Endothelial cell (in vitro differentiated cells): ENCODE measurements at places on chromosomes 13 and 19.
A peak's percentile ranks its signal among the peaks of the same experiment; 100 is the strongest.

DNA sequence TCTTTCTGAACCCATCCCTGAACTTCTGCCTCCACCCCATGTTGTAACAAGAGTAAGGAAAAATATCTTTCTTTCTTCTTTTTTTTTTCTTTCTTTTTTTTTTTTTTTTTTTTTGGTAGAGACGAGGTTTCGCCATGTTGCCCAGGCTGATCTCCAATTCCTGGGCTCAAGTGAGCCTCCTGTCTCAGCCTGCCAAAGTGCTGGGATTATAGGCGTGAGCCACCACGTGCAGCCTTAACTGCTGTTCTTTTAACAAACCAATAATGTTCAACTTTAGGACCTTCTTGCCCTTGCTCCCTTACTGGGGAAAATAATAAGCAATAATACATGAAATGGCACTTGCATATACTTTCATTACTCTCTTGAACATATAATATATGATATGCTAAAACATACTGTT lies 19.6 kb downstream of the GPR183 start:
- DNase-seq = no peak

GRCh38 chr13:111975539-111976473 lies 91.1 kb upstream of the SOX1 start:
- DNase-seq = no peak

DNA sequence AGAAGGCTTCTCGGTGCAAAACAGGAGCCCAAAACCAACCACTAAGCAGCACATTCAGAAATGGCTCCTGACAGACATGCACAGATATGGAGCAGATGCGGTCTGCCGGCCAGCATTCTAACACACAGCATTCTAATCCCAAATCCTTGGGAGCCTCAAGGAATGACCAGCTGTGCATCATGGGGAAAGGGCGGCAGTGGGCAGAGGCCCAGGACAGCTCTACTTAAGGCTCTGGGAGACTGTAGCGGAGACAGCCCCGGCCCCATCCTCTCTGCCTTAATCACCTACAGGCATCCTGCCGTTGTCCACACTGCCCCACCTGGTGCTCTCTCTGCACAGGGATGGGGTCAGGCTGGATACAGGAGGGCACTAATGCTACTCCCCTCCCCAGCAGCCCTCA lies 1016.0 kb downstream of the UQCRFS1 start:
- no peak for DNase-seq

DNA sequence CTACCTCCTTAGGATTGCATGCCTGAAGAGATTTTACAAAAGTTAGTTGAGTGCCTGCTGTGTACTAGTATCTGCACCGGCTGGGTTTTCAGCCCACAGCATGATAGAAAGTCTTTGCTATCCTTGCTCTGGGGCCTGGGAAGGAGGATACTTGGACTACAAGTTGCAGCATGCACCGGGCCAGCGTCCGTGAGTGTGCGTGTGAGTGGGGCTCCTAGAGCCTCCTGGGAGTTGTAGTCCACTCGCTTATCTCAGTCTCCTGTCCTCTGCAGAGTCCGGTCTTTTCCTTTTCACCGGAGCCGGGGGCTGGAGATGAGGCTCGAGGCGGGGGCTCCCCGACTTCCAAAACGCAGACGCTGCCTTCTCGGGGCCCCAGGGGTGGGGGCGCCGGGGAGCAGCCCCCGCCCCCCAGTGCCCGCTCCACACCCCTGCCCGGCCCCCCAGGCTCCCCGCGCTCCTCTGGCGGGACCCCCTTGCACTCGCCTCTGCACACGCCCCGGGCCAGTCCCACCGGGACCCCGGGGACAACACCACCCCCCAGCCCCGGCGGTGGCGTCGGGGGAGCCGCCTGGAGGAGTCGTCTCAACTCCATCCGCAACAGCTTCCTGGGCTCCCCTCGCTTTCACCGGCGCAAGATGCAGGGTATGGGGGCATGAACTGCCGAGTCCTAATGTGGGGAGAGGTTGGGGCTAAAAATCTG lies 20.6 kb downstream of the BRSK1 start:
- DNase-seq = no peak

DNA sequence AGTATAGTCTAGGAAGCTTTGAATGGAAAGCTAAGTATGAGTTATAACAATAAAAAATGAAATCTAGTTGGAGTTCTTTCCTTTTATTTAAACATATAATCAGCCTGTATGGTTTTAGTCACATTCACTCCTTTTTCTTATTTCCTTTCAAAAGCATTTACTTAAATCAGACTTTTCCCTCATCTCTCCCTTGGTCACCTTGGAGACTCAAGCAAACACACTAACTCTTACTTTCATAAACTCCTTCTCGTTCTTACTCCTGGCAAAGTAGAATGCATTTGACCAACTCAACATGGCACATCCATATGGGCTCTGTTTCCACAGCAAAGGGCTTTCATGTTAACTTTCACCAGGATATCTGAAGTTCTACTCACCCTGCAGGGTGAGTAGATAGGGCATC lies 400.0 kb downstream of the LMO7 start:
- DNase-seq = no peak

- DNase-seq = peak; percentile 56
Observed at GRCh38 chr13:97257800-97258799, 36.0 kb downstream of the MBNL2 start.

DNA sequence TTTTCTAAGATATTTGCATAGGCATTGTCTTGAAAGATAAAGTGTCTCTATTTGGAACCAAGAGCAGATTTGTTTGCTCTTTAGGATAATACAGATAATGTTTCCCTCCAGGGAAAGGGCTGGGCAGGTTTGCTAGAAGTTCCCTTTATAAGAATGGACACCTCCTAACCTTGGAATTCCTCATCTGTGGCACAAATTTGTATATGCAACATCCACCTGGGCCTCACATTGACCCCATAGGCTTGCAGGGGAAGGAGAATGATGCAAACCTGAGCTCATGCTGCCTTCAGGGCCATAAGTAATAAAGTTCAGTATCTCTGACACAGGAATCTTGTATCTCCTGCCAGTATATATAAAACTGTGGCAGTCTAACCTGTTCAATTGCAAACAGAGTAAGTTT lies 508.4 kb upstream of the MIR17HG start:
- no peak for DNase-seq

DNA sequence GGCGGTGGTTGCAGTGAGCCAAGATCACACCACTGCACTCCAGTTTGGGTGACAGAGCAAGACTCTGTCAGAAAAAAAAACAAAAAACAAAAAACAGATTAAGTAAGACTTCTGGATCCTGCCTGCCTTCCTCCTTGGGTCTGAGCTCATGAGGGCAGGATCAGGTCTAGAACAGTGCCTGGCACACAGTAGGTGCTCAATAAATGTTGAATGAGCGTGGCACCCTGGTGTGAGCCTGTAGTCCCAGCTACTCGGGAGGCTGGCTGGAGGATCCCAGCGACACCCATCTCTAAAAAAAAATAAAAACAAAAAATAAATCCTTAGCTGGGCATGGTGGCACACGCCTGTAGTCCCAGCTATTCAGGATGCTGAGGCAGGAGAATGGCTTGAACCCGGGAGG lies 2.8 kb upstream of the CDC37 start:
- no peak for DNase-seq

DNA sequence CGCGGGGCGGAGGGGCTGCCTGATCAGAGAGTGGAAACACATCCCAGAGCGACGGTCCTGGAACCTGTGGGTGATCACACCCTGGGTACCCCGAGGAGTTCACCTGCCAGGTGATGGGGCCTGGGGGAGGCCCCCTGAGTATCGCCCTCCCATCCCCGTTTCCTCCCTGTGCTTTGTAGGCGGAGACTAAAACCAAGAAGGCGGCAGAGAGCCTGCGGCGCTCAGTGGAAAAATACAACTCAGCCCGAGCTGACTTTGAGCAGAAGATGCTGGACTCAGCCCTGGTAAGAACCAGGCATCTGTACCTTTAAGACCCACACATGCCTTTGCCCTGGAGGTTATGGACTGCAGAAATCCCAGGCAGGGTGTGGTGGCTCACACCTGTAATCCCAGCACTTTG lies 19.3 kb downstream of the FCHO1 start:
- no peak for DNase-seq

- DNase-seq = no peak
Observed at GRCh38 chr19:17625980-17626379, 62.2 kb downstream of the UNC13A start.

- DNase-seq = no peak
Observed at GRCh38 chr19:31906111-31906871, 439.1 kb upstream of the ZNF507 start.

DNA sequence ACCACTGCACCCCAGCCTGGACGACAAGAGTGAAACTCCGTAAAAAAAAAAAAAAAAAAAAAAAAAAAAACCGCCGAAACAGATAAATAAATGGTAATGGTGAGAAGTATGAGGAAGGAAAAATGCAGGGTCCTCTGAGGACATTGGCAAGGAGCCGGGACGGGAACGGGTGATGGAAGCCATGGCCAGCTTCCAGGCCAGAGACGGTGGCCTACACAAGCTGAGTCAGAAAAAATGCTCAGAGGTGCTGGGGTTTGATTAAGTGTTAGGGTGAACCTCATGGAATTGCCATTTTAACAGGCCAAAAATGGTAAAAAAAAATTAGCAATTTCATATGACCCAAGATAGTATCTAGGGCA lies 866 bp upstream of the ZSWIM4 start:
- no peak for DNase-seq

- DNase-seq = no peak
Observed at GRCh38 chr13:76474356-76474755, 411.8 kb downstream of the KCTD12 start.

GRCh38 chr13:96020931-96021330 lies 32.3 kb downstream of the UGGT2 start:
- DNase-seq = no peak

GRCh38 chr13:85533911-85534310 lies 265.3 kb downstream of the SLITRK6 start:
- DNase-seq = no peak

DNA sequence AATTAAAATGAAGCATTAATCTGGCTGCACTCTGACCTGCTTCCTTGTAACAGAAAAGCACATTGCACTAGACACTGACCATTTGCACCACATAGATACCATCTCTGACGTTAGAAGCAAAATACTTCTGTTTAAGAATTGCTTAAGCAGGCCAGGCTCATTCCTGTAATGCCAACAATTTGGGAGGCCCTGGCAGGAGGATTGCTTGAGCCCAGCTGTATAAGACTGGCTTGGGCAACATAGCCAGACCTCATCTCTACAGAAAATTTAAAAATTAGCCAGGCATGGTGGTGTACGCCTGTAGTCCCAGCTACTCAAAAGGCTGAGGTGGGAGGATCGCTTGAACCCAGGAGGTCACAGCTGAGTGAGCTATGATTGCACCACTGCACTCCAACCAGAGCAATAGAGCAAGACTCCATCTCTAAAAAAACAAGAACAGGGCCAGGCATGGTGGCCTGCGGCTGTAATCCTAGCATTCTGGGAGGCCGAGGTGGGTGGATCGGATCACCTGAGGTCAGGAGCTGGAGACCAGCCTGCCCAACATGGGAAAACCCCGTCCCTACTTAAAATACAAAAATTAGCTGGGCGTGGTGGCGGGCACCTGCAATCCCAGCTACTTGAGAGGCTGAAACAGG lies 7.0 kb upstream of the TLE6 start:
- DNase-seq = no peak

DNA sequence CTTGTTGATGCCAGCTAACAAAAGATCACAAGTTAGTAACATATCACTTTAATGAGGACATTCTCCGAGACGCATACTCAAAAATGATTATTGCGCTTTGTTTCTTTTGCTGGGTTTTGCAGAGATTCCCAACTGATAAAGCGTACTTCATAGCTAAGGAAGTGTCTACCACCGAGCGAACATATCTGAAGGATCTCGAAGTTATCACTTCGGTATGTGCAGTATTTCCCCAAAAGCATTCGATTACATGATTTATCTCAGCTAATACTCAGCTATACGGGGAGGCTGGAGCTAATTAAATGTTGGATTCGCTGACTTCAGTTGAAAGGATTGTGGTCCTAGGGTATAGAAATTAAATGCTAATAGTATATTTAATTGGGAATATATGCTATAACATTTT lies 166.3 kb downstream of the STK24 start:
- no peak for DNase-seq

DNA sequence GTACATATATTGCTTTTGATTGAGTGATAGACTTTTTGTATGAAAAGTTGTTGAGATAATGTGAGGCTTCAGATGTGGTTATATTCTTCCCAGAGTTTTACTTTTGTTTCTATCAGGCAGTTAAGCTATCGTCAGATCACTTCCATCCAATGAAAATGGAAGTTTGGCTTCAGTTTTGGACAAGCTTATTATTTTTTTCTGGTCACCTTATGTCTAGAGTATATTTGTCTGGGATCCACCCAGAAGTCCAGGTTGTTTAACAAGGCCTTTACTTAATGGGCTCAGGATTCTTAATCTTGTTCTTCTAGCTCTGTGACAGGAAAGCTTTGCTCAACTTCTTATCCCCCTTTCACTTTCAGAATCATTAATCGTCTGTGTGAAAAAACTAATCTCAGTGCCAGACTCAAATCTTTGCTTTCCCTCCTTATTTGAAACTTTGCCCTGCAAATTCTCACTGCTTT lies 150.9 kb downstream of the PDS5B start:
- no peak for DNase-seq

- DNase-seq = no peak
Observed at GRCh38 chr13:19362946-19363510, 181.4 kb upstream of the TUBA3C start.

DNA sequence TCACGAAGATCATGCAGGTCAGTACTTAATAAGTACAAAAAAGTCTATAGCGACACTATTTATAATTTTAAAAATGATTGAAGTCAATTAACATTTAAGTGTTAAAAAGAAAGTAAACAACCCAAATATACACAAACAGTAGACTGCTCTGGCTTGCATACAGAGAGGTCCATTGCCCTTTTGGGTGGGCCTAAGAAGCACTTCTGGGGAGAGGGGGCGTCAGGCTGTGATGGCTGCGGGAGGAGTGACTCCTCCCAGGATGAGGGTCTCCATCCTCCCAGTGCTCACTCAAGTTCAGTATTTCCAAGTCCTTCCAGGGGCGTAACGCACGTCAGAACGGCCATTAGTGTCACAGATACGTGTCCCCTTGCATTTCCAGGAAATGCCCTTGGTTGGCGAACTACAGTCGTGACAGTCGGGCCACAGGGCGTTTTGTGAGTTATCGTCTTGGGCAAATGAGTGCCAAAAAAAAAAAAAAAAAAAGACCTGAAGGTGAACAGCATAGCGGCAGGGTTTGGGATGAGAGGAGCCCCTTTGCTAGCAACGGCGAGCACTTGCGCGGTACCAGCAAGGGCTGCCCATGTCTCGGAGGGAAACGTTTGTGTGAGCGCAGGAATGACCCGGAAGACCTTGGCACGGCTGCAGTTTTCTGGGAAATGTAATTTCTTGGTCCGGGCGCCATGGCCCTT lies at the start of gene SCGB2B2:
Gene SCGB2B2 (minus strand): TSS at position 463 of the 689 bp plus-strand sequence. CDS start 82,596 bp downstream, outside the sequence.
- no peak for DNase-seq

GRCh38 chr19:56885173-56885985 lies 44.9 kb upstream of the PEG3 start:
- no peak for DNase-seq

GRCh38 chr13:42781352-42781751 lies at the start of gene FAM216B:
FAM216B (plus strand) TSS chr13:42781584; CDS start chr13:42784068, 2,484 bp downstream.
- DNase-seq = no peak

- no peak for DNase-seq
Observed at GRCh38 chr13:109924376-109924775, 138.0 kb upstream of the IRS2 start.
